ENCODE measurements at places on chromosomes 5 and 9.
A peak's percentile ranks its signal among the peaks of the same experiment; 100 is the strongest.

DNA sequence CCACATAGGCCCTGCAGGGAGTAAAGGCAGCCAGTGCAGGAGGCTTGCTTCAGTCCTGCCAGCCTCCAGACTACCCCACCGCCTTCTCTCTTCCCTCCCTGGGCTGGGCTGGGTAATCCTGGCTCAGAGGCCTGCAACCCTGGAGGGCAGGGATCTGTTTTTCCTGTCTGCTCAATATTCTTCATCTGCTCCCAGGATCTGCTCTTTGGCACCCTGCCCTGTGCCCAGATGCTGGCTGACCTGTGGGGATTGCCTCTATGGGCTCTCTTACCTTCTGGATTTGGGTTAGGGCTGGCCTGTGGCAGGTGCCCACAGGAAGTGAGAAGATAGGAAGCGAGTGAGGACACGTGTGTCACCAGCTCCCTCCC, 7.3 kb upstream of the ANGPTL2 start:
- DNase-seq, result no peak

GRCh38 chr9:68951879-68952659, 61.8 kb downstream of the PRKACG start:
- no peak for DNase-seq

- DNase-seq, result no peak
These were observed 9.3 kb upstream of the TRIM36 start for GRCh38 chr5:115179030-115179393.

DNA sequence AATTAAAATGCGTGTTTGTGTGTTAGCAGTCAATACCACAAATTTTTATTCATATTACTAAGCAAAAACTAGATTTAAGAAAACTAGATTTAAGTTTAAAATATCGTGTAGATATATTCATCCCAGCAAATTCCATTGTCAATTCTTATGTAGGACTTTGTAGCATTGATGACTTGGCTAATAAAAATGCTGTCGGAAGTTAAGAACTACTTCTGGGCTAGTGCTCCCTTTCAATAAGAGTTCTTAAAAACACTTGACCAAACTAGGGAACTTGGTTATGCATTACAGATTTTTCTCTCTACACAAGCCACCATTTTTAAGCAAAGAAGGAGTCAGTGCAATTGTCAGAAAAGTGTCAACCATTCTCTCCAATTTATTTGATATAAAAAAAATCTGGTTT, 68.7 kb upstream of the RAD23B start:
- DNase-seq, result no peak

DNA sequence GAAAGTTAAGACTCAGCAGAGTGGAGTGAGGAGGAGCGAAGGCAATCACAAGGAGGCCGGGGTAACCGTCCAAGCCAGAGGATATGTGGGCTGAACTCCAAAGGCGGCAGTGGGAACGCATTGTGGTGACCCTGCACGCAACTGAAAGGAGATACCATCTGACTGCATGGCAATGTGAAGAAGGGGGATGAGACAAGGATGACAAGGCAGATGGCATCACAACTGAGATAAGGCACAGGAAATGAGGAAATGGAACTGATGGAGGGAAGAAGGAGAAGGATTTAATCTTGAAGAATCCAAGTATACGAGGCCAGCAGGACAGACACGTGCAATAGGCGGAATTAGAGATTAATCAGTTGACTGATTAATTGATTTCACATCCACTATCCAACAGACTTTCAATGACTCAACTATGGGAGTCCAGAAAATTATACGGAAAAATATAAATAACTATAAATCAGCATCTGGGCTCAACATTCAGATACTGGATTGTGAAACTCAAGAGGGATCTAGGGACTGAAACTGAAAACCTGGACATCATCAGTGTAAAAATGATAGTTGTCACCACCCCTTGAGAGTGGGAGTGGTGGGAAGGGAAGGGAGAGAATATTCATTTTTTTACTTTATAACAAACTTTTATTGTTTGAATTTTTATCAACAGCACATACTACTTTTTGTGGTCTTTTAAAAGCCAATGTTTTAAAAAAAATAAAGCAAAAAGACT, 86.1 kb downstream of the ARL15 start:
- DNase-seq, result no peak

- DNase-seq, result no peak
These were observed 45.6 kb upstream of the TLE4 start for GRCh38 chr9:79526149-79526672.

- DNase-seq, result no peak
These were observed 24.9 kb downstream of the TICAM2 start for GRCh38 chr5:115577329-115577728.

GRCh38 chr5:143826951-143827444, 15.0 kb downstream of the HMHB1 start:
- no peak for DNase-seq

DNA sequence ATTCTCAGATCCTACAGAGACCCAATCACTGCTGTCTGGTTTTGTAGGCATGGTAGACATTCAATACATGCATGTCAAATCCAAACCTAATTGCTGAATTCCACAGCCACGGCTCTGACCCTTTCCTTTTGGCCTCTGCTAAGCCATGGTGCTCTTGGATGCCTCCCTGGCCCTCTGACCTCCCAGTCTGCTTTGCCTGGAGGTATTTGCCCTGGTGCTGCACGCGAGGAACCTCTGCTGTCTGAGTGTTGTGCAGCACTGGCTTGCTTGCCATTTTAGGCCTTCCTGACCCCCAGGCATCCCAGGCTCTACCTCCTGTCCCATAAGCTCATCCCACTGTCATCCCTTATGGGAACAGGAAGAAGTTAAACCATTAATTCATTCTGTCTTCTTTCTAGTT, 60.9 kb downstream of the DOCK2 start:
- DNase-seq, result no peak

DNA sequence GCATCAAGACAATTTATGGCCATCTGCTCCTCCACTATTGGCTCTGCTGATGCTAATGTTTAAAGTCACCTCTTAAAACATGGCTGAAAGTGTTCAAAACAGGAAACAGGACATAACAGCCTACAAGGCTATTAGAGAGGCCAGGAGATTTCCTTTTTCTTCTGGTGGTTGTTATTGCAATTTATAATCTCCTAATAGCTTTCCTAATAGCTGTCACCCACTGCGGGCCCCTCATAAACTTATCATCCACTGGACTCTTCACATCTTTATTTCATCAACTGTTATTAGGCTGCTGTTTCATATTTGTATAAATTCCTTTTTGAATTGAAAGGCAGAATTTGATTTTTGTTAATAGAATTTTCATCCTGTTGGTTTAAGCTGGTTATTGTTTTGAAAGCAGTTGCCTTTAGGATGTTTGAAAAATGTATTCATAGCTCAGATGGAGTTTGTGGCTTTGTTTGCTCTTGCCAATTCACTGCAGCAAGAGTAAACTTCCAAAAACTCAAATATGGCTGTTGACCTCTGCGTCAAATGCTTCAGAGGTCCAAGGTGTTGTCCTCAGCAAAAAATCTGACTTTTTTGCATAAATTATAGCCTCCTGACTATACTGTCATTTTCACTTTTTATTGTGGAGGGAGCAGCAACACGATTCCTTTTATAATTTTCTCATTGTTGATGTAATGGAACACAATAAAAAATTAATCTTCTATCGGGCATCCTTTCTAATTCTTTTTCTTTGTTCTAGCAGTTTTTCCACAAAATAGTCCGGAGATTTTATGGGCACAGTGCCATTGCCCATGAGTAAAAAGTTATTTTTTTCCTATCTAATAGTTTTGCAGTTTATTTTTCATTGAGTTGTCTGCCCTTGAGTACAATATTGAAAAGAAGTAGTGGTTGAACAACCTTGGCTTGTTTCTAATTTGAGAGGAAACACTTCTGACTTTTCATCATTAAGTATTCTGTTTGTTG, 69.3 kb downstream of the MAT2B start:
- DNase-seq, result no peak

GRCh38 chr9:35832814-35833213, 3.8 kb downstream of the TMEM8B start:
- no peak for DNase-seq

DNA sequence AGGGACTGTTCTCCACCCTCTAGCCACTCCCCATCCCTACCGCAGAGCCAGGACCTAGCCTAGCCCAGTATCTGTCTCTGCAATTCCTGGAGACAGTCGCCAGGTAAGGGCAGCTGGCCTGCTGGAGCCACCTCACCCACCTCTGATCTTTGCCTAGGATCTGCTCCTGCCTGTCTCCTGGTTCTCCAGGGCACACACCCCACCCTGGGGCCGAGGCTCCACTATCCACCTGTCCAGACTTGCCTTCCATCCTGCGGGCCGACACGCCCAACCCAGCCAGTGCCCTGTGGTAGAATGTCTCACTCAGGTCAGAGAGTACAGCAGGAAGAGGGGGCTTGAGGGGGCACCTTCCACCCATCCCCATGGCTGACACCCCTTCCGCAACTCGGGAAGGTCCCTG, 15.7 kb upstream of the AQP7 start:
- DNase-seq, result no peak

GRCh38 chr9:12843735-12844134, 68.9 kb downstream of the LURAP1L start:
- DNase-seq, result no peak

DNA sequence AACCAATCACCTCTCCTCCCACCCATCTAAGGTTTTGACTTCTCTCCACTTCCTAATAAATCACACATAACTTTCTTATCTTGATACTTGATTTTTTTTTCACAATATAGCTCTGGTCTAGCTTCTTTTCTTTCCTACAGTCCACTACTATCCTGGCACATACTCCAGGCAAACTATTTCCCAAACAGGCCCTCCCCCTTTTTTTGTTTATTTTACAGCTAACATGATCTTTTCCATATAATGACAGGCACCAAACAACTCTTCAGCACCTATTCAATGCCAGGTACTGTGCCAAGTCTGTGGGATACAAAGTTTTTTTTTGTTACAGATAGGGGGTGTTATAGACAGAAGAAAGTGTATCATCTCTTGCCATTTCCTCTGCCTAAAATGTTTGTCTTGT, 7.9 kb downstream of the TYRP1 start:
- no peak for DNase-seq

DNA sequence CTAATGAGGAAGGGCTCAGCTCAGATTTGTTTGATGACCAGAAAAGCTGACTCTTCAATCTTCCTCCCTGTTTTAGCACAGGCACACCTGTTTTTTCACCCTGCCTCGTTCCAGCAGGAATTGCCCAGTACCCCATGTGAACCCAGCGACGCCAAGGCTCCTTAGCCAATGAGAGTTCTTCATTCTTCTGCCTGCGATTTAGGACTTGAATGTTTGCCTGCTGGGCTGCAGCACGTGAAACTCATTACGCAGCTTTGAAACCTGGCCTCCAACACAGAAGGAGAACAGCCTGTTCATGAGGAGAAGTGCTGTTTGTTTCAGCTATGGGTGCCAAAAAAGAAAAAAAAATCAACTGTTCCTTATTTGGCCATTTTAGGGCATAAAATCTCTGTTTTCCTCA, 315.5 kb downstream of the TRPM3 start:
- no peak for DNase-seq

- DNase-seq, result no peak
These were observed 37.0 kb upstream of the ADAM19 start for GRCh38 chr5:157612581-157612980.

DNA sequence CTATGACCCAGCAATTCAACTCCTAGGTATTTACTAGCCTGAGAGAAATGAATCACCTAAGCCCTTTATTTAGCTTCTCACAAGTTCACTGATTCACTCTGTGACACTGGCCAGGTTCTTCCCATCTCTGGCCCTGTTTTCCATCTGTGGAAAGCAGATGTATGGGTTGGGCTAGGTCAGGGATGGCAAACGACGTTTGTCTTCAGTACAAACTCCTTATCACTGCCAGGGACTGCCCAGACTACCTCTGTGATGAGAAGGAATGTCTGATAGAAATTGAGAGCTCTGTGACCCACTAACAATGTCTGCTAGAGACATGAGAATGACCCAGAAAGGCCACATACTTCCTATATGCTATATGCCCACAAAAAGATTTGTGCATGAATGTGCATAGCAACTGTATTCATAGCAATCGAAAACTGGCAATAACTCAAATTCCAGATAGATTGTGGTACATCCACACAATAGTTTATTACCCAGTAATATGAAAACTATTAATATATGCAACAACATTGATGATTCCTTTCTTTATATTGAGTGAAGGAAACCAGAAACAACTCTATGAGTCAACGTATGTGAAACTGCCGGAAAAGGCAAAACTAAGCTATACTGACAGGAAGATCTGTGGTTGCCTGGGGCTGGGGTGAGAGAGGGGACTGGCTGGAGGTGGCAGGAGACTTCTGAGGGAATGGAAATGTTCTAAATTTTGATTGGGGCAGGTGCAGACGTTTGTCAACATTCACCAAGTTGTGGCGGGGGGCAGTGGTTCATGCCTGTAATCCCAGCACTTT, 32.0 kb upstream of the ADAM19 start:
- DNase-seq, result no peak

DNA sequence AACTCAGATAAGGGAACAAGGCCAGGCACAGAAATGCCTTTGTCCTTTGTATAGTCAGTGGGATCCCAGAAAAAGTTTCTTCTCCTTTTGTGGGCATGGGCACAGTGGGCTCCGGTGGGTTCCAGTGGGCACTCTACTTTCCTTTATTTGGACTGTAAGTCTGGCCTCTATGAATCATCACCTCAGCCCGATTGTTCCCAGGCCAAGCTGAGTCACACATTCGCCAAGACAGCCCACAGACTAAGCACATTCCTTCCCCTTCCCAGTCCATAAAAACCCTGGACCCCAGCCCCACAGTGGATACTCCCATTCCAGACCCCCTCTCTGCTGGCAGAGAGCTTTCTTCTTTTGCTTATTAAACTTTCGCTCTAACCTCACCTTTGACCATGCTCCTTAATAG, 165.0 kb downstream of the FBXL17 start:
- peak; percentile 10 for DNase-seq

DNA sequence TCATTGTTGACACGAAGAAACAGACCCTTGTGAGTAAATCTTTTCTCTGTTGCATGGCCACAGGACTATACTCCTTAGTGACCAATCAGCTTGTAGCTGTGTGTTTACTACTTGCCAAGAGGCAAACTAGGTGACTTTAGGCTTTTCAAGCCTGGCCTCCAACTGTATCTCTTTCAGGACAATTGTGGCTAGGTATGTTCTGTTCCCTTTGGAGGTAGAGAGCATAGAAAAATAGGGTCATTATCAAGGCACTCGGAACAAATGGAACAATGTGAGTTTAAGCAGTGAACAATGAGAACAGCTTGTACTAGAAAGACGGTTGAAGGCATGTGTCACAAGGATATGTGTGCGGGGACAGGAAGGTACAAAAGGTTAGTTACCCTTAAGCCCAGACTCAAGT, 48.1 kb downstream of the SLC46A2 start:
- no peak for DNase-seq

GRCh38 chr5:113122053-113122452, 145.5 kb downstream of the DCP2 start:
- DNase-seq, result no peak

DNA sequence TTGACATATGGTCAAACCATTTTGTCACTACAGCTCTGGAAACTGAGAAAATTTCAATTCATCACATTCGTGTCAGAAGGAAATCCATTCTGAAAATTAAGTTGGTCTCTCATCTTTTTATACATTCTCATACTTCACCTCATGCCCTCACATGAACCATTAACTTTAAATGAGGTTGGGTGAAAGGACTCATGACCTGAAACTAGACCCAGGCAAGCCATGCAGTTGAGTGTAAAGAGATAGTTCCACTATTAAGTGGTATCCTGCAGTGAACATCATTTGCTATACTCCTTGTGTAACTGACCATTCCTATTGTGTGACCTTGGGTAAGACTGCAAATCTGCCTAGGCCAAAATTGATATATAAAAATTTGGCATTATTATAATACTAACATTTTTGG, 299.6 kb upstream of the GRIN3A start:
- no peak for DNase-seq
